ENCODE measurements at places on chromosomes 3 and 15. TPM values are rescaled to one million over a fixed set of nuclear protein-coding genes. Genes with fewer than 3 reads are reported as not detected.

DNA sequence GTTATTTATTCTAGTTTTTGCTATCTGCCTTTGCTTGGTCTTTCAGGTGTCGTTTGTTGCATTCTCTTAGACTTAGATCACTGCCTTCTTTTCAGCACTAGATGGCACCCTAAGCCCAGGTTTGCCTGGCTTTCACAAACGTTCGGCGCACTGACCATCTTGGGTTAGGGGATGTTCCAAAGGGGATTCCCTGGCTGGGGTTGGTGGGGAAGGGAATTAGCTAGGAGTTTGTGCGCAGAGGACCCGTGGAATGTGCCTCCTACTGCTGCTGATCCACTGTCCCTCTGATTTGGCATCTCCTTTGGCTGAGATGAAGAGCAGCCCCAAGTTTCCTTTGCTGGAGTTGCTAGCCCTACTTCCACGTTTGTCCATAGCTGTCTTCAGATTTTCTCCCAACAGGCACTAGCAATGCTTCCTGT is 33.9 kb downstream of the PFN2 start:
- no peak for DNase-seq

GRCh38 chr15:73691396-73691795 is 7.2 kb downstream of the CD276 start:
- DNase-seq: peak; percentile 88

Gene MLF1
- 117 TPM for total RNA-seq

DNA sequence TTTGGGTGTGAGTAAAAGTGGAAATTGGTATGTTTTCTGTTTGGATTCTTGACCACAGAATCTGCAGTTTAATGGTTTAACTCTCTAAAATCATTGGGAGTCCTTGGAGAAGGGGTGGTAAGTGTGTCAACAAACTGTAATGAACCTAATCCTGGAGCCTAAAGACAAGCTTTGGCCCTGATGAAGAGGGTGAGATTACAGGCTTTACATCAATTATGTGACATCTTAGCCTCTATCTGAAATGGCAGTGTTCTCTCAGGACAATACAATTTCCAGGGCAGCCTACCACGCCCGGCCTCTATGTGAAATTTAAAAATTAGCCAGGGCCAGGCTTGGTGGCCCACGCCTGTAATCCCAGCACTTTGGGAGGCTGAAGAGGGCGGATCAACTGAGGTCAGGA is 4.3 kb upstream of the PKM start:
- DNase-seq: no peak

Gene THOC7
- total RNA-seq: 55.1 TPM

DNA sequence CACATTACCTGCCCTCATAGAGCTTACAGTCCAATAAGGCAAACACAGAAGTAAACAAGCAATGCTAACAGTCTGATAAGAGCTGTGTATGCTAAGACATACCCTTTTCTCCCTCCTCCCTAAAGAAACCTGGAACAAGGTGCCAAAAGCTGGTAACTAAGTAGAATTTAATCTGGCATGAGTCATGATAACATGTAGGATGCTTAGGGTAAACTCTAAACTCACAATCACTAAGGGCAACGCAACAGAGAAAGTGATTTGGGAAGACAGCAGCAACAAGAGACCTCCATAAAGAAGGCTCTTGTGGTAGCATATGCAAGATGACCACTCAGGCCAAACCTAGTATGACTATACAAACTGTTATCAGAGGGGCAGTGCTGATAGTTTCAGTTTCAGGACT is 55.5 kb downstream of the MYO1E start:
- no peak for DNase-seq

Gene COL6A6
- total RNA-seq: 4.0 TPM

GRCh38 chr3:81684751-81685395 is 76.6 kb downstream of the GBE1 start:
- no peak for DNase-seq

DNA sequence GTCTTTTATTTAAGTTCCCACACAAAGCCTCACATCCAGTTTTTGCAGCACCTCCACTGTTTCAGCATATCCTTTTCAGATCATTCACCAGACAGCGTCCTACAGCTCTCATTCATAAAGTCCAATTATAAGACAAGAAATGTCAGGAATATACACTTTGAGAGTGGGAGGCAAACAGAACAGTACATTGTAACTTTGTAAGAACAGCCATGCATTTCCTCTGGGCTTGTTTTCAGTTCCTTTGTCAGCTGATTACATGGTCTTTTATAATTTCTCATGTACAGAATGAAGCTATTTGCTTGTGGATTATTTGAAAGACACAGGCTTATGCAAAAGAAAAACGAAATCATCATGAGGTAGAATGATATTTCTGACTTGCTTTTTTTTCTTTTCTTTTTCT is 85.7 kb downstream of the SOX2 start:
- no peak for DNase-seq

DNA sequence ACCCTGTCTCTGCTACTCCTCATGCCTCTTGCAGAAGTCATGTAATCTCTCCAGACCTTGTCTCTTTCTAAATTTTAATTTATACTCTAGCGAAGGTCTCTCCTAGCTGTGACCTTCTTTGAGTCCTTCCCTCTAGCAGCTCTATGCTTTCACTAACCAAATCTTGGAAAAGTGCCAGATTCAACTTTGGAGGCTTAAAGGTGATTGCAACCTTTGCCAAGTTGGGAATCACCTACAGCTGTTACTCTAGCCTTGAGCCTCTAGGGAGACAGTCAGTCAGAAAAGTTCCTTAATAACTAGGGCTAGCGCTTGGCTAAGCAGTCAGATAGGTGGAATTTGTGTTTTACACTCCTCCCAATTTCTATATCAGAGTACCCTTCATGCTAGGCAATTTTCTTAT is 46.1 kb upstream of the ABI3BP start:
- DNase-seq: no peak

DNA sequence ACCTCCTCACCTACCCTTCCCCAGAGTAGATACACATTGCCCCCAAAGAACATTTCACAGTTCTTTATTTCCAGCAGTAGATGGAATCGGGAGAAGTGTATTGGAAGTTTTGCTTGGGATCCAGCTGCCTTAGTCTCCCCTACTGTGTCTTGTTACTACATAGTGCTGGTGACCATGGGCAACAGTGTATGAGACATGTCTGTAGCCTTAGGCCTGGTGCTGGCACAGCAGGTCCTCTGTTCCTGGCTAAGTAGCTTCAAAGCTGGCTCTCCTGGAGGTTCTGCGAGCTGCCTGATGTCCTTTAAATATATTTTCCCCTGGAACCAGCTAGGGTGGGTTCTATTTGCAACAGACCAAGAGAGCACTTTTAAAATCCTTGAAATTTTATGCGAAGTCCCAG is 174.7 kb downstream of the THSD4 start:
- no peak for DNase-seq

DNA sequence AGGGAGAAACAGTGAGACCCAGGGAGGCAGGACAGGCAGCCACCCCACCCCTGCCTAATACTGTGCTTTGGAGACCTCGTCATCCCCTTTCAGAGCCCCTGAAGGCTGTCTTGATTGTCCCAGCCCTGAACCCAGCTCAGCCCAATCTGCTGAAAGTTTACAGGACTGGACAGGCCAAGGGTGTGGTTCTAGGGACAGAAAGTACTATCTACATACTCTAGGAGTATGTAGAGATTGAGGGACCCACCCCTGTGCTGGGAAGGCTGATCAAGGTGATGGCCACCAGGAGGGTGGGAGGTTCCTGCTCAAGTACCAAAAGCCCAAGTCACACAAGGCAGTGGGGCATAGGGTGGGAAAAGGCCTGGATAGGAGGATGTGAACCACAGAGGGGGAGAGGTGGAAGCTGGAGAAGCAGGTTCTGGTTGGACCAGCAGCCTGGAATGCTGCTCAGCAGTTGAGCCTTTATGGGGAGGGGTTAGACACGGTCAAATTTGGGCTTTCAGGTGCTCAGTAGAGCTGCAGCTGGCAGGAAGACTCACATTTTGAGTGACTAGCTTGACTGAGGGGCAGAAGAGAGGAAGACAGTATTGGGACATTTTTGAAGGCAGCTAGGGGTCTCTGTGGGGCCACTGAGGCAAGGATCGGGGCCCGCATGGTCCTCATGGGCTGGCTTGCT is 6.7 kb downstream of the NBEAL2 start:
- no peak for DNase-seq

Gene HEG1
- total RNA-seq: 210 TPM

DNA sequence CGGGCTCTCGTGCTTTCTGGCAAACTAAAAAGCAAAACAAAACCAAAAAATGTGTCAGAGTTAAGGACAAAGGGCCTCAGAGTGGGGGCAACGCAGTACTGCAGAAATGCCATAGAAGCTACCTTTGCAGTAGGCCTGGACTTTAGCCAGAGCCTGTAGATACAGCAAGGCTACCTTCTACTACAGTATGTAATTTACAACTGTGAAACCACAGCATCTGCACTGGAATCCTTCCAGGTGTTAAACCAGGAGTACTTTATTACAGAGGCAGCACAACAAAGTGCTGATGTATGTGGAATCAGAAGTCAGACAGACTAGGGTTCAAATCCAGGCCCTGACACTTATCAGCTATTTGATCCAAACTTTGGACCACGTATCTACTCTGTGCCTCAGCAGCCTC is 34.9 kb downstream of the RUBCN start:
- DNase-seq: no peak

DNA sequence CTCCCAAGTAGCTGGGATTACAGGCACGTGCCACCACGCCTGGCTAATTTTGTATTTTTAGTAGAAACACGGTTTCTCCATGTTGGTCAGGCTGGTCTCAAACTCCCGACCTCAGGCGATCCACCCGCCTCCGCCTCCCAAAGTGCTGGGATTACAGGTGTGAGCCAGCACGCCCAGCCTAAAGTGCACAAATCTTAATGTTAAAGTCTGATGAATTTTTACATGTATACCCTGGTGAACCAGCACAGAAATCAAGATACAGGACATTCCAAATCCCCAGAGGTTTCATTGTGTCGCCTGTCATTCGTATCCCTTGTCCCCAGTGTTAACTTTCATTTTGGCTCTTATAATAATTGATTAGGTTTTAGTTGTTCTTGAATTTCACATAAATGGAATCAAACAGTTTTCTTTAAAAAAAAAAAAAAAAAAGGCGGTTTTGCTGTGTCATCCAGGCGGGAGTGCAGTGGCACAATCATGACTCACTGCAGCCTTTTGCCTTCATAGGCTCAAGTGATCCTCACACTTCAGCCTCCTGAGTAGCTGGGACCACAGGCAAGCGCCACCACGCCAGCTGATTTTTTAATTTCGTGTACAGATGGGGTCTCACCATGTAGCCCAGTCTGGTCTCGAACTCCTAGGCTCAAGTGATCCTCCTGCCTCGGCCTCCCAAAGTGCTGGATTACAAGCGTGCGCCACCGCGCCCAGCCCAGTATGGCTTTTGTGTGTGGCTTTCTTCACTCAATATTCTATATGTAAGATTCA is 1.5 kb upstream of the TM4SF19 start:
- DNase-seq: no peak

Gene TRH
- 0.55 TPM for total RNA-seq

DNA sequence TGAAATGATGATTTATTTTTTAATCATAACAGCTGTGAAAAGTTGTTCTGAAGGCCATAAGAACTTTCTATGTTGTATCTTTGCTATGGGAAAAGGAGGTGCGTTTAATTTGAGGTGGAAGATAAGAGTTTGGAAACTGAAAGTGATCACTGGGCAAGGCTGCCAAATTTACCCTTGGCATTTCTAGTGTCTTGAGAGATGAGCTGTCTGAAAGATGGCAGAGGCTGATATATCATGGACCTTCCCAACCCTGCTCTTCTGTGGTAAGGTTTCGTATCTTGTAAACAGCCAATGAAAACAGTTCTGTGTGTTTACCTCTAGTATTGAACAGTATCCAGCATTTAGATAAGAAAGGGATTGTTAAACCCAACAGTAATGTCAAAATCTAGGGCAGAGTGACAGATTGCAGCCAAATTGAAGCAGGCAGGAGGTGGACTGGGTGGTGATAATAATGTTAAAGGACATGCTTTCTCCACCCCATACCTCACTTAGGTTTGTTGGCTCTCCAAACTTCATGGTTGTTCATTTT is 15.8 kb upstream of the NFKBIZ start:
- DNase-seq: no peak

Gene MOBP
- 0.20 TPM for total RNA-seq

- no peak for DNase-seq
These were observed 33.8 kb upstream of the LRRC58 start for GRCh38 chr3:120382941-120383447.

Gene SPTSSB
- total RNA-seq: not detected

- DNase-seq: no peak
These were observed 117.7 kb downstream of the GOLIM4 start for GRCh38 chr3:167978071-167978470.

DNA sequence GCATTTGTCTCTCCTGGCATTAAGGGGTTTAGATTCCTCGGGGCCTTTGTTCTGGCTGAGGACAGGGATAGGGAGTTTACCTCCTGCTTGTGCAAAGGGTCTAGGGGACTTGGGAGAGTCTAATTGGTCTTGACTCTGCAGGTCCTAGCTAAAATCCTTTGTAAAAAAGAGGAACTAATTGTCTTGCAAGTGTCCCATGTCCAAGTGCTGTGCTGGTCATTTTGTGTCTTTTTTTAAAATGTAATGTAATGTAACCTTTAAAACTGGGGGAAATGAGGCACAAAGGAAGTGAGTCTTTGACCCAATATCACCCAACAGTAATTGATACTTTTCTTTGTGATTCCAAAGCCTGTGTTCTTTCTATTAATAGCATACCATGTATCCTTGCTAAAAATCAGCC is 14.9 kb upstream of the C3orf80 start:
- DNase-seq: no peak

GRCh38 chr3:43907508-43907858 is 216.7 kb downstream of the ABHD5 start:
- no peak for DNase-seq

Gene CXCR6
- not detected for total RNA-seq

DNA sequence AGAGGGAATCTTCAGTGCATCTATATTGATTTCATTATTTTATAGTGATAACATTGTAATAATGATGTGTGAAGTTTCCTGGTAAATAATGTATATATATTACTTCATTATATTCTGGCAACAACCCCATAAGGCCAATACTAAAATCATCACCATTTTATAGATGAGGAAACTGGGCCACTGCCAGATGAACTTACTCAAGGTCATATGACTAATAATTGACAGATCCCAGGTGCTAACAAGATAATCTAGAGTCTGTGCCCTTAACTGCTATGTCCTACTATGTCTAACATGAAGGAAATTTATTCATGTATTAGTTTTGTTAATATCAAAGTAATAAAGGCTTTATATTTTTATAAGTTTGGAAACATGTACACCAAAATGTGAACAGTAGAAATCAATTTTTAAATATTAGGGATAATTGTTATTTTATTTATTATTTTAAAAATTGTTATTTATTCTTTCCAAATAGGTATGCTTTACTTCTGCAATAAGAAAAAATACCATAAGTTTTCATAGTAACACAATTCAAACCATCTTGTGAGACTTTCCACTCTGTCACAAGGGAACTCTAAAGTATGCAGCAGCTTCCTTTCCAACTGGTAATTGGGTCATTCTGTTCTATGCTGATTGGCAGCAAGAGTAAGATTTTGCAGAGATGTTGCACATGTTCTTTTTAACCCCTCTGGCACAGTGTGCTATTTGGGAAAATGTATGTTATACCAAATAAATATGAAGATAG is 90.8 kb upstream of the CMC1 start:
- no peak for DNase-seq

Gene ATP13A5
- not detected for total RNA-seq

Gene PROS1
- total RNA-seq: 77.7 TPM

Data from right atrium auricular region (tissue), 2 donors.